ENCODE measurements at places on chromosomes 2 and 18.
A peak's percentile ranks its signal among the peaks of the same experiment; 100 is the strongest.

DNA sequence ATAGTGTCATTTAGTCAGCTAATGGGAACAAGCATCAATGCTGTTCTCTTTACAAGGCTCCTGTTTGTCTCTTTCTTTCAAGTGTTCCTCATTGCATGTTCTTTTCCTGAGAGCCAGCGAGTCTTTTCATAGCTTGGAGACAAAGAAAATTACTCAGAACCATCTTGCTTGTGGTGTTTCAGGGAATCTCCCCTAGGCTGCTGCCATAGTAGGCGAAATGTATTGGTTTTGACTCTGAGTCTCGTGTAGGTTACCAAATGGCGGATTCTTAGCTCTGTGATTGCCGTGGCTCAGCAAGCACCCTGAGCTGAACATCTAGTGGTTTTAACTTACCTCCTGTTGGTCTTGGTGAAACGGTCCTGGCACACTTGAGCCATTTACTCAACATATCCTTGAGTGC, 68.7 kb downstream of the RHBDD1 start:
- DNase-seq = no peak

- DNase-seq = no peak
Observed at GRCh38 chr2:98376996-98377395, 30.7 kb downstream of the CNGA3 start.

- no peak for DNase-seq
Observed at GRCh38 chr18:48049757-48050156, 119.3 kb upstream of the SMAD2 start.

DNA sequence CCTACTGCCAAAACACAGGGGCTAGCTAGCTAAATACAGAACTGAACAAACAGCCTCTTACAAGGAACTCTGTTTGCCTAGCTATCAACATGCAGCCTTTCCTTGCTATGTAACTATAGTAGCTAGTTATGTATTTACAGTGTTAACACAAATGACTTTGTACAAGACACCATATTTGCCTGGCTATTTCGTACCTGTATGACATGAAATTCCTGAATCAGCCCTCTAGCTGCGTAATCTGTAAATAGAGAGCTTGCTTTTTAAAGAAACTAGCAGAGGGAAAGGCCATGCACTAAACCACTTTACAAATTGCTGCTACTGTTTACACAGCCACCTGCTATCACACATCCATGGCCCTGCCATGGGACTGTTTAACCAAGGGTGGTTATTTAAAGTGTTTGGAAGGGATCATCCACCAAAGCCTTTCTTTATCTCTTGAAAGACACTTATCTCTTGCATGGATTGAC, 248.7 kb downstream of the TFCP2L1 start:
- peak; percentile 91 for DNase-seq

GRCh38 chr18:3319399-3319798, 57.5 kb downstream of the MYL12B start:
- no peak for DNase-seq

DNA sequence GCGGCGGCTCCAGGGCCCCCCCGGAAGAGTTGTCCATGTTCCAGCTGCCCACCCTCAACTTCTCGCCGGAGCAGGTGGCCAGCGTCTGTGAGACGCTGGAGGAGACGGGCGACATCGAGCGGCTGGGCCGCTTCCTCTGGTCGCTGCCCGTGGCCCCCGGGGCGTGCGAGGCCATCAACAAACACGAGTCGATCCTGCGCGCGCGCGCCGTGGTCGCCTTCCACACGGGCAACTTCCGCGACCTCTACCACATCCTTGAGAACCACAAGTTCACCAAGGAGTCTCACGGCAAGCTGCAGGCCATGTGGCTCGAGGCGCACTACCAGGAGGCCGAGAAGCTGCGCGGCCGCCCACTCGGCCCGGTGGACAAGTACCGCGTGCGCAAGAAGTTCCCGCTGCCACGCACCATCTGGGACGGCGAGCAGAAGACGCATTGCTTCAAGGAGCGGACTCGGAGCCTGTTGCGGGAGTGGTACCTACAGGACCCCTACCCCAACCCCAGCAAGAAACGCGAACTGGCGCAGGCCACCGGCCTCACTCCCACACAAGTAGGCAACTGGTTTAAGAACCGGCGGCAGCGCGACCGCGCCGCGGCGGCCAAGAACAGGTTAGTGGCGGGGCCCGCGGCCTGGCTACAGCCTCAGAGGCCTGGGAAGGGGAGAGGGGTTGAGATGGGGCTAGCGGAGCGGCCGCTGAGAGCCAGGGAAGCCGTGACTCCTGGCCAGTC, 965 bp downstream of the SIX3 start:
- no peak for DNase-seq

- DNase-seq = no peak
Observed at GRCh38 chr2:18208956-18209355, 330.5 kb downstream of the KCNS3 start.

DNA sequence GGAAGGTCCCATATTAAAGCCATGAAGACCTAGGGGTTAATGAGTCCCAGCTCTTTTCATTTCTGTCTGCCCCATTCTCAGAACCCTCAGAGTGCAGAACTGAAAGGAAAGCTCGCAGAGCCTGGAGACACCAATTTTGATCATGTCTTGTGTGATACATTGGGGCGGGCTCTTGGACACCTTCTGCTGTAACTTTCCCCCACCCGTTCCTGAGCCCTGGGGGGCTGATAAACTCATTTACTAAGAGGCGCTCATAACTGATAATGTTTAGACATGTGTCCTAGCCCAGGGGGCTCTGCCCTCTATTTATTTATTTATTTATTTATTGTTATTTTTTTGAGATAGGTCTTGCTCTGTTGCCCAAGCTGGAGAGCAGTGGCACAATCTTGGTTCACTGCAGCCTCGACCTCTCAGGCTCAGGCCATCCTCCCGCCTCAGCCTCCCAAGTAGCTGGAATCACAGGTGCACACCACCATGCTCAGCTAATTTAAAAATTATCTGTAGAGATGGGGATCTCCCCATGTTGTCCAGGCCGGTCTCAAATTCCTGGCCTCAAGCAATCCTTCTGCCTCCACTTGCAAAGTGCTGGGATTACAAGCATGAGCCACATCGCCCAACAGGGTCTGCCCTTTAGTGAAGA, 72.4 kb upstream of the HAAO start:
- DNase-seq = no peak

DNA sequence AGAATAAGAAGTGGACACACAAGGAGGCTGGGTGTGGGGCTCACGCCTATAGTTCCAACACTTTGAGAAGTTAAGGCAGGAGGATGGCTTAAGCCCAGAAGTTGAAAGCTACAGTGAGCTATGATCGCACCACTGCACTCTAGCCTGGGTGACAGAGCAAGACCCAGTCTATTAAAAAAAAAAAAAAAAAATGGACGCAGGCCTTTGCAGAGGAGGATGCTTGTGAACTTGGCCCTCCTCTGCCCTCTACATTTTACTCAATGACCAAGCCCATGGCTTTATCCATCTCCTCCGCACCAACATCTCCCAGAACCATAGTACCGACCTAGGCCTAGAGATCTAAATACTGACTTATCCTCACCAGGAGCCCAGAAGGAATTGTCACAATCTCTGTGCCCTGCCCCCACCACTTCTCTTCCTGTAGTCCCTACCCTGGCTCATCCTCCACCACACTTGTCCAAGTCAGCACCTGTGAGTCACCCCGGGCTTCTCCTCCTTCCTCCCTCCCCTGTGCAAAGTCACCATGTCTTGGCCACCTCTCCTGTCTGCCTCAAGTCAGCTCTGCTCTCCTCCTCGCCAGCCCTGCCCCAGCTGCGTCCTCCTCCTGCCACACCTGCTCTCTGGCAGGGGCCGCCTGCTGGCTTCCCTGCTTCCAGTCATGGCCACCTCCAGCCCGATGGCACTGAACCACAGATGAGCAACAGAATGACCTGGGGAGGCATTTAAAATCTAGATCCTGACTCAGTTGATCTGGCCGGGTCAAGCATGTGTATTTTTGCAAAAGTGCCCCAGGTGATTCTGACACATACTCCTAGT, 35.8 kb upstream of the ASPRV1 start:
- no peak for DNase-seq

GRCh38 chr18:56727399-56727798, 76.2 kb downstream of the WDR7 start:
- DNase-seq = no peak

GRCh38 chr2:85886590-85886989, 2.2 kb downstream of the ST3GAL5 start:
- no peak for DNase-seq

DNA sequence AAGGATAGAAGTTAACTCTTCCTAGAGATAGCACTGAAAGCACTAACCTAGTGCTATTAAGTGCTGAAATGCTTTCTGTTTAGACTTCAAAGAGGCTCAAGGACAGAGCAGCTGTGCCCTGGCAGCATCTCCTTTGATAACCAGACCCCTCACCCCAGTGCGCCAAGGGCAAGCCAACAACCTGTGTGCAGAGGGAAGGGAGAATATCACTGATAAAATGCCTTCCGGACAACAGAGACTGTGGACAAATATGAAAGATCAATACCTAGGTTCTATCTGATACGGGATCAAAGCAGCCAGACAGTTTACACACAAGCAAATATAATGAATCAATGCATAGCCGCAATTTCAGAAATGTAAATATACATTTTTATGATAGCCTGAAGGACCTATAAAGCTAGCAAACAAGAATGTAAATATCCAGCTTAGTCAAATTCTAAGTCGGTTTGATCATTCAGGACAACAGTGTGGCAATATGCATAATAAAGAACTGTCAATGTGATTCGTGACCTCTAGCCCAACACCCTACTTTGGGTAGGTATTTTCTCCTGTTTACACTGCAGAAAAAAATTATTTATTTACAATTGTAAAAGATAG, 91.8 kb upstream of the RFX8 start:
- DNase-seq = no peak

- no peak for DNase-seq
Observed at GRCh38 chr2:113015655-113016054, 10.4 kb downstream of the IL36A start.

- no peak for DNase-seq
Observed at GRCh38 chr2:212727751-212728150, 189.1 kb upstream of the ERBB4 start.

DNA sequence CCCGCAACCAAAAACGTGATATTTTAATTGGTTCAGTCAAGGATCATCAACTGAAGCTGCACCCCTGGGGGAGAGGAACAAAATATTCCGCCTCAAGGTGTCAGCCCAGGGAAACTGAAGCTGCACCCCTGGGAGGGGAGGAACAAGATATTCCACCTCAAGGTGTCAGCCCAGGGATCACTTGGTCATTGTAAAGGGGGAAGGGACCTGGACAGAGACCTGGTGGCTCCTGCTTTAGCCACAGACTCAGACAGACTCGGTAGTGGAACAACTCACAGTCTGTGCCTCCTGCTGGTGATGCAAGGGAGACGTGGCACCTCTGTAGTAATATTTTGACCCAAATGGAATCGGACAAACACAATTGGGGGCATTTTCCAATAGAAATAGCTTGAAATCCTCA, 75.1 kb downstream of the GBX2 start:
- no peak for DNase-seq

GRCh38 chr2:68396093-68396492, 31.0 kb downstream of the PLEK start:
- DNase-seq = no peak

DNA sequence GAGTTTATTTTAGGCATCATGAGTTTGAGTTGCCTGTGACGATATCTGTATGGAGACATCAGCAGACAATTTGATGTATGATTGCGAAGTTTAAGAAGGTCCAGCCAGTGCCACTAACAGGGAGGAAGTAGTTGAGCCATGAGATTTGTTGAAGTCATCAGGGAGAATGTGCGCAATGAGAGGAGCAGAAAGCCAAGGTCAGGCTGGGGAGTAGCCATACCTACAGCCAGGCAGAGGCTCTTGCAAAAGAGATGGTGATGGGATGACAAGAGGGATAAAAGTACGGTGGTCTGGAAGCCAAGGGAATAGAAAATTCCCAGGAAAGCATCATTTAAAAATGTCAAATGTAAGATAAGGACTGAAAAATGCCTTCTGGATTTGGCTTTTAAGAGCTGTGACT, 51.2 kb downstream of the LIMS1 start:
- no peak for DNase-seq

DNA sequence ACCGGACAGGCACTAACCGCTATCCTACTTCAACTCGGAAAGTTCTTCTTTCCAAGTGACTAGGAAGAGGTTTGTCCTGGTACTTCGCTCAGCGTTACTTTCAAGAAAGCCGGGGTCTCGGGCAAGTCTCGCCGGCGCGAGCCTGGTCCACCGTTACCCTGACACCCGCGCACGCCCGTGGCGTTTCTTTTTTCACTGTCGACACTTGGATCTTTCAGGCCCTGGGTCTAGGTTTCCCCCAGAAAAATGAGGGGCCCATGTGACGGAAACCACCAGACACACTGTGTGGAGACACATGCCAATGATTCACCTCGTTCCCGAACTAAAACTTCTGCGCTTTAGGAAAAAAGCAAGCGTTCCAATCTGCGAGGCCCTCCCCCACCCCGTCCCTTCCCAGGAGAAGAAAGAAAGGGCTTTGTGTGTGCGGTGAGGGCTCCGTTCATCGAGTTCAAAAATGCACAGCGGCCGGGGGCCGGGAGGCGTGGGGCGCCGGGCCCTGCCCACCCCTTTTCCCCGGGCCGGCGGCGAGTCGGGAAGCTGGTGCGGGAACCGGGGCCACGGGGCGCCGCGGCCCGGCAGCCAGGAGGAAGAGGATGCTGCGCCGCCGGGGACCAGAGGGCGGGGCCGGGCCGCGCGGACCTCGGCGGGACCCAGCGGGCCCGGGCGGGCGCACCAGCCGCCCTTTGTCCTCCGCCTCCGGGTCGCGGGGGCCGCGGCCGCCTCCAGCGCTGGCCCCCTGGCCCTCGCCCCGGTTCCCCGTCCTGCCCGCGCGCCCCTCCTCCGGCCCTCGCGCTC, 2.6 kb downstream of the ZNF521 start:
- no peak for DNase-seq

DNA sequence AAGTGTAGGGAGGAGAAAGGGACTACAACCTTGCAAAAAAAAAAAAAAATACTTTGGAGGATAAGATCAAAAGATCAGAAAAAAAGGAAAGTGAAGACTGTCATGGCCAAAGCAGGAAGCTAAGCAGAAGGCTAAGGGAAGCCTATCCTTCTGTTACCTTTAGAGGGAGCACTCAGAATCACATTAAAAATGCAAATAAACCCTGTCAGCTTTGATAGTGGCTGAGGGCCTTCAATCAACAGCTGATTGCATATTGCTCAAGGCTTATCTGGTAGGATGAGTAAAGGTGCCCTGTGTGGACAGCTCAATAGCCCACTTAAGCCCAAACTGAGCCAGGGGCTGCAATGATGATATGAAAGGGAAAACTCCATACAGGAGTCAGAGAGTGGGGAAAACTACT, 1021.2 kb downstream of the LRP1B start:
- no peak for DNase-seq

- DNase-seq = no peak
Observed at GRCh38 chr2:235194351-235194750, 242.5 kb downstream of the SH3BP4 start.

DNA sequence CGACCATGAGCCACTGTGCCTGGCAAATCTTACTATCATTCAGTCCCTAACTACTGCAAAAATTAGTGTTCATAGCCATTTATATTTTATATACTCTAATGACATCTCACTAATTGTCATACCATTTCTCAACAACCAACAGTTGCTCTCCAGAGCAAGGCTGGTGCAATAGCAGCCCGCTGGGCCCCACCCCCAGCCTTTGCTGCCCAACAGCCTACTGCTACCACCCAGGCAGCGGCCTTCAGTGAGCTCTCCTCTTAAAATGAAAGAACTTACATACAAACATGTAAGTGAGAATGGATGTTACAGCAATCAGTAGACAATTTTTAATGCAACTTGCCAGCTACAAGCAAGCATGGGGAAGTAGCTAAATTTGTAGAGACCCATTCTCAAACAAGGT, 90.5 kb downstream of the HNRNPLL start:
- DNase-seq = no peak
